ENCODE measurements at places on chromosomes 5 and 9.

GRCh38 chr5:113140837-113141671, 164.5 kb downstream of the DCP2 start:
- no peak for DNase-seq

GRCh38 chr9:127968700-127969383, 11.9 kb downstream of the EEIG1 start:
- DNase-seq = peak; percentile 54

GRCh38 chr5:155080721-155081120, 67.2 kb downstream of the KIF4B start:
- no peak for DNase-seq

- no peak for DNase-seq
These were observed 35.1 kb downstream of the FAM81B start for GRCh38 chr5:95426227-95426626.

- DNase-seq = no peak
These were observed 549.0 kb upstream of the ZNF608 start for GRCh38 chr5:125295405-125295872.

DNA sequence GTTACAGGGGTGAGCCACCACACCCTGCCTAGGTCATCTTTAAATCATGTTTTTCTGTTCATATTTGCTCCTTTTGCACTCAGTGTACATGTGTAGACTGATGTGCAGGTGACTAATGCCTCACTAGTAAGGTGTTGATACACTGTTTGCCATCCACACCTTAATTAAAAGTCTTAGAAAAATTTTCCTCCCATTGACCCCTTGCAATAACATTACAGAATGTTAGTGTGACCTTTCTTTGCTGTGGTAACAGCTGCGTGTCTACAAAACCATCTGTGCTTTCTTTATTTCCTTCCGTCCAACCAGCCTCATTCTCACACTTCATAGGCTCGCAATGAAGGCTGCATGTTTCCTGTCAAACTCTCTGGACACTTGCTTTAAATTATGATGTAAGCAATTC, 6.6 kb upstream of the CEMIP2 start:
- no peak for DNase-seq

DNA sequence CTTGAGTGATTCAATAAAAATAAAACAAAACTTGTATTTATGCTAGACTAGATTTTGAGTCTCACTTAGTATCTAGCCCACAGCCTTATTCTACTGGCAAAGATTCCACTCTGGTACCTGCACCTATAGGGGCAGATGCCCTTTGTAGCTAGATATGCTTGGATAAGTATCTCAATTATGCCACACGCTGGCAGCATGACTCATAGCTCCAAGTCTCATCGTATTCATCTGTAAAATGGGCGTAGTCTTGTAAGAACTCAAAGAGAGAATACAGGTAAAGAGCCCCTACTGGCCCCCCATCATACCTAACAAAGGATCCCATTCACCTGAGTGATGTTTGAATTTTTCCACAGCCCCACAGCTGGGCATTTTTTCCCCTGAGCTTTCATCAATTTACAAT, 45.9 kb upstream of the ASTN2 start:
- DNase-seq = no peak

DNA sequence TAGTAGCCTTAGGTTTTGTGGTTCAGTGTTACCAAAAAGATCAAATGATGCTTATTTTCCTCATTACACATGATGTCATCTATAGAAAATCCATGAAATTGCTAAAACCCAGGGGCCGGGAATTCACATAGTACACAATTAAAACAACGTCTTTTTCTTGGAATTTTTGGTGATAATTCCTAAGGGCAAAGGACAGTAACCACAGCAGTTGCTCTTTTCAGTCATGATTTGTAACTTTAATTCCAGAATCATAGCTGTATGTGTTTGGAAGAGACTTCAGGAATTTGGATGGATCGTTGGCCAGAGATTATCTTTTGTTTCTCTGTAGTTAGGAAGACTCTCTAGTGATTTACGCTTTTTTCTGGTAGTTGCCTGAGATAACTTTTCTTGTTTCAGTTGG, 748.7 kb downstream of the TLE4 start:
- no peak for DNase-seq

- no peak for DNase-seq
These were observed 351.0 kb downstream of the KIAA0825 start for GRCh38 chr5:94267350-94267899.
